AG20443 (cell line): ENCODE measurements at places on chromosomes 1 and 21.
A peak's percentile ranks its signal among the peaks of the same experiment; 100 is the strongest.

DNA sequence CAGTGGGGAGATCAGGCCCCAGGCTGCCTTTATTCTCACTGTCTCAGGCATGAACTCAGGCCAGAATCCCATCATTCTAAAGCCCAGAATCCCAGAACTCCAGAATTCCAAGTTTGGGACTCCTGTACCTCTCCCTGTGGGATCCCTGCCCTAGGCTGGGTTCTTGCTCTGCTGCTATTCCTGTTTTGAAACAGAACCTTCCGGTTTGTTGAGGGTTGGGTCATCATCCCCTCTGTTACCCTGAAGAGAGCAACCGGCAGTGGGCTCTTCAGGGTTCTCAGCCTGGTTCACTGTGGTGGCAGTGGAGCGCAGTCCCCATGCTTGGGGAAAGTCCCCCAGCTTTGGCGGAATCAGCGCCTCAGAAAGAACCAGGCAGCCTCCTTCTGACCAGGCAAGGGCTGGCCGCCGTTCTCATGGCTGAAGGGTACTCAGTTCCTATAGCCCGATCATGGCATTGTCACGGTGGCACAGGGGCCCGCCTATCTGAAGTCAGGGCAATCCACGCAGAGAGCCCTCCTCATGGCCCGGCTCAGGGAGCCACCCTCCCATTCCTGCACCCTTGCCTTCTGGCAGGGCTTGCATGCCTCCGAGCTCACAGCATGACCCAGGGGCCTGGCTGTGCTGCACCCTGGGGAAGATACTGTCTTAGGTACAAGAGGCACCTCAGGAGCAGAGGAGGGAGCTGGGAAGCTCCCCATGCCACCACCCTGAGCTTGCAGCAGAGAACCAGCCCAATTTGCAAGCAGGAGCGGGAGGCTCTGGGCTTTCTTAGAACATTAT is 335.6 kb upstream of the VAMP3 start:
- DNase-seq = no peak

- peak; percentile 41 for DNase-seq
These were observed 23.9 kb downstream of the CITED4 start for GRCh38 chr1:40838045-40838979.

GRCh38 chr1:92992054-92992453 is 30.8 kb upstream of the DIPK1A start:
- DNase-seq = peak; percentile 26

DNA sequence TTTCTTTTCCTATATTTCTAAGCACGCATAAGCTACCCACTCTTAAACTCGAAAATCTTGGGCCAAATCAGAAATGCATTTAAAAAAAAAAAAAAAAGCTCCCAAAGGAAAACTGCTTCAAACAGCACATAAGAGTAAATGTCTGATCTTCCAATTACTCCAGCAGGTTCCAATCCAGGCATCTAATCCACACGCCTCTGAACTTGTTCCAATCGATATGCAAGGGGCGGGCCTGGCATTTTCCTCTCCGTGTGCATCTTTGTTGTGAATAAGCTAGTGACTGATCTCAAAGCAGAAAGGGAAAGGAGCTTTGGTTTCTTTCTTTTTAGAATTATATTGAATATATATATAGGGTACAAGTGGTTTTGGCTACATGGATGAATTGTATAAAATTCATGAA is 365.5 kb downstream of the PRDM2 start:
- DNase-seq = no peak

GRCh38 chr1:233523047-233523446 is 90.9 kb upstream of the KCNK1 start:
- DNase-seq = no peak

DNA sequence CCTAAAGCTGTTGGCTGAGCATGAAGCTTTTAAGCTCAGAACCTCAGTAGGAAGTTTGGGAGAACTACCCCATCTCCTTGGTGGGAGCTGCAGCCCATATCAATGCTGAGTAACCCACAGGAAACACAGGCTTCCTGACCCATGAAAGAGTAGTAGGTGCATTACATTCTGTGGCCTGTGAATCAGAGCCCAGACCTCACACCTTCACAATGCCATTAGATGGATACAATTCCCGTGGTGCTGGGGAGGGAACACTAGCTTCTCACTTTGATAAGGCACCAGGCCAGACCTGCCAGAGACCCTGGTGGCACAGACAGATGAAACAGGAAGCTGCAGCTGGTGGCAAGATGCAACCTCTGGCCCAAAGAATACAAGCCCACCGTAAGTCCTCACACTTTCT is 308.8 kb downstream of the NPHP4 start:
- DNase-seq = no peak

GRCh38 chr1:15835205-15835740 is 12.2 kb upstream of the SPEN start:
- no peak for DNase-seq

GRCh38 chr1:111943846-111944749 is 45.4 kb downstream of the KCND3 start:
- no peak for DNase-seq

DNA sequence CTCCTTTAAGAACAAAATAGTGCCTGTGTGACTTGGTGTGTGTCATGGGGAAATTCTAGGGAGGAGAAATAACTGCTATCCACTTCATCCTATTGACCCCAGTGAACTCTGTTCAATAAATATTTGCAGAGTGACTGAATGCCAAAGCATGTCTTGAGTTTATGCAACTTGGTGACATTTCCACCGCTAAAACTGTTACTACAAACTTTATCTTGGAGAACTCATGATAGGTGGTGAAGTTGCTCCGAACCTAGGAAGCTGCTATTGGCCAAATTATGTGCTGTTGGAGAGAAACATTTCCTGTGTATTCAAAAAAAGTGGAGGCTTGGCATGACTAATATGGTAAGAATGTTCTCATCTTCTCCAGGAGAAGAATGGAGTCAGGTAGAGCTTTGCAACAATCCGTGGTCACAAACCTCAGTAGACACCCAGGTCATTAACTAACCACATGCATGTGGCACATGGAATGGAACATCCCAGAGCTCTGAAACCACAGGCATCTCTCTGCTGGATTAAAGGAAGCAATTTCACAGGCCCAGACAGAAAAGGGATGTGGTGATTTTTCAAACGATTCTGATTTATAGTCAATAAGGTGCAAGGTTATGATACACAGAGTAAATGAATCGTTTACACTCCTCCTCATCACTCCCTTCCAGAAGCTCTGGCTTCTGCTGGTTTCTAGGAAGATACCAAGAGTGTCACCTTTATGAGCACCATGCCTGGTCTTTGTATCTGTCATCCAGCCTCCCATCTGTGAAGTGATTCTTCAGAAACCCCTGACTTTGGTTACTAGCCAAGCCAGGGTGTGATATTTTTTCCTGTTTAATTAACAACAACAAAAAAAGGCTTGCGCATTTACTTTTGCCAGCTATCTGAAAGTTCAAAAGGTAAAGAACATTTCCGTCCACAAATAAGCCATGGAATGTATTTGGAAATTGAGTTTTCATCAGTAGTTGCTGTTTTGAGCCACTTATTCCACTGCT is 361.1 kb downstream of the TGFB2 start:
- peak; percentile 88 for DNase-seq

GRCh38 chr1:16174886-16175598 is 19.2 kb upstream of the EPHA2 start:
- no peak for DNase-seq

- peak; percentile 35 for DNase-seq
These were observed 7.1 kb downstream of the ZBTB21 start for GRCh38 chr21:42003051-42003461.

GRCh38 chr1:229205854-229206253 is 65.1 kb upstream of the RAB4A start:
- no peak for DNase-seq

- no peak for DNase-seq
These were observed 418.8 kb downstream of the PTPRU start for GRCh38 chr1:29655145-29655544.

- no peak for DNase-seq
These were observed 1392.9 kb downstream of the BRINP3 start for GRCh38 chr1:189084811-189085210.

- peak; percentile 24 for DNase-seq
These were observed 7.8 kb downstream of the HHIPL2 start for GRCh38 chr1:222539951-222540597.

DNA sequence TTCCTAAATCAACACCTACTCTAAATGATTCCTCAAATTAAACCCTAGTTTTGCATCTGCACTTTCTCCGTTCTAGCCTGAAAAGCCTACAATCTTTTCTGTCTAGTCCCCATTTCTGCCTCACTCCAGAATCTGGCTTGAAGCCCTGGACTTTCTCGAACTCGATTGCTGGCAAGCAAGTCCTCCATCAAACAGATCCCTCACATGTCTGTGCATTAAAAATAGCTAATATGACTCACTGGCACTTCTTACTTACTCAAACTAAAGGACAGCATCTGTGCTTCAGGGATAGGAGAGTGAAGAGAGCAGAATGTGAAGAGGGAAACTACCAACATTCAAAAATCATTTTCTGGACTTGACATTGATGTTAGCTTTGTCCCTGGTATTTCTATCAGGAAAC is 51.8 kb upstream of the CXADR start:
- peak; percentile 64 for DNase-seq

GRCh38 chr1:58714544-58714943 is 14.7 kb upstream of the MYSM1 start:
- DNase-seq = no peak

DNA sequence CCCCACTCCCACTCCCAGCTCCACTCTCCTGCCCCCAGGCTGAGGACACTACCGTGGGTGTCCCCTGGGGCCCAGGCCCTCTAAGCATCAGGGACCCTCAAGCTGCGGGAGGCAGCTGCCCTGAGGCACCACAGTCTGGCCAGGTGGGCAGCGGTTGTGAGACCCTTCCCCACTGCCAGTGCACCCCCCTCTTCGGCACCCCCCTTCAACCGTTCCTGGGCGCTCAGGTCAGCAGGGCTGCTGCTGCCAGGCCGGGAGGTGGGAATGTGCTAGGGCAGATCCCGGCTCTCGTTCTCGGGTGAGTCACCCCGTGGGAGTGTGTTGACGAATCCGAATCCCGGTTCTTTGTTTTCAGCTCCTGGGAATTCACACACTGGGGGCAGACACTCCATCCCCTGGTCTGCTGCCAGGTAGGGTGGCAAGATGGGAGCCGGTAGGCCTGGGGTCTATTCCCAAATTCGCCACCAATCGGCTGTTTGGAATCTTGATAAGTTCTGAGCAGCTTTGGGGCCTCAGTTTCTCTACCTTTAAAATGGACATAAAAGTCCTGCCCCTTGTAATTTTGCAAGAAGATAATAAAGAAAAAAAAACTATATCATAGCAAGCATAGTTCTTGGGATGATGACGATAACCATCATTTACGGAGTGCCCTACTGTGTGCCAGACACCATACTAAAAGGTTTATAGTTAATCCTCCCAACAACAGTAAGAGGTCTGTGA is 28.5 kb upstream of the CASZ1 start:
- peak; percentile 86 for DNase-seq

- DNase-seq = peak; percentile 37
These were observed 739 bp upstream of the IFI6 start for GRCh38 chr1:27672750-27673112.

DNA sequence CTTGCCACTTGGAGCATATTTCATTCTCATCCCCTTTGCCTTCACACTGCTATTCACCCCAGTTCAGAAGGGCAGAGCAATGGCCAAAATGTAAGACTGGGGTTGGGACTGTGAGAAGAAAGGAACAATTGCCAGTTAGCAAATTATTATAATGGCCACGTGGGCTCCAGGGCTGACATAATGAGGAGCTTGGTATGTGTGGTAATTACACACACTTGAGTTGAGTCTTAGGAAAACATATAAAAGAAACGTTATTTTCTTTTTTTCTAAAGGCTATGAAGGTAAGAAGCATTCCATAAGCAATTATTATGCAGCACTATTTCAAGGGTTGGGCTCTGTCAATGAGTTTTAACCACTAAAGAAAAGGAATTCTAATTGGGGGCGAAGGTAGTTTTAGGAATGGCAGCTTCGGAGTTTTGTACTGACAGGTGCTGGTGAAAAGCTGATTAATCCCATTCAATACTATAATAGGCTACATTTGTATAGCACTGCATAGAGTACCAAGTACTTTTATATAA is 32.5 kb upstream of the BCL10 start:
- no peak for DNase-seq

GRCh38 chr1:64228167-64228957 is 24.9 kb downstream of the UBE2U start:
- peak; percentile 60 for DNase-seq

DNA sequence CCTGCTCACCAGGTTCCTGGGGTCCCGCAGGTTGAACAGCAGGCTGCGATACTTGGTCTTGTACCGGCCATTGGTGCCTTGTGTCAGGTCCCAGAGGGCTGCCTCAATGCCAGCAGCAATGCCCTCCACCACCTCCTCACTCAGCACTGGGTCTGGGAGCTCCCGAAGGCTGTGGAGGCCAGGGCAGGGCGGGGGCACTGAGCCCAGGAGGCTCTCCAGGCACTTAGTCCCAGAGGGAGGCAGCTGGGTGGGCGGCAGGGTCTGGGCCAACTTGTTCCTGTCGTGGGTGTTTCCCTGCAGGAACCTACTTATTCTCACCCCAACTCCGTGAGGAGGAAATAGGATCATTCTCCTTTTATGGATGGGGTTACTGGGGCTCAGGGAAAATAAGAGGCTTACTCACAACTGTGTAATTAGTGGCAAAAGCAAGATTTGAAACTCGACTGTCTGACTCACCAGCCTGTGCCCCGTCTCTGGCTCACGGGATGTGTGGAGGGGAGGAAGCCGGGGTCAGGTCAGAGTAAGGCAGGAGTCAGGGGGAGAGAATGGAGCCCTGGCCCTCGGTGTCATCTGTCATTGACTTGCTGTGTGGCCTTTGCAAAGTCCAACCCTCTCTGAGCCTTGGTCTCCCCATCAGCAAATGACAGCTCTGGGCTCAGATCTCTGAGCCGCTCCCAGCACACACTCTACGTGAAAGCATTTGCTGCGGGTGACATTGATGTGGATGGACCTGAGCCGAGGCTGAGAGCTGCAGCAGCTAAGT is 17.2 kb downstream of the SPOCD1 start:
- peak; percentile 88 for DNase-seq

DNA sequence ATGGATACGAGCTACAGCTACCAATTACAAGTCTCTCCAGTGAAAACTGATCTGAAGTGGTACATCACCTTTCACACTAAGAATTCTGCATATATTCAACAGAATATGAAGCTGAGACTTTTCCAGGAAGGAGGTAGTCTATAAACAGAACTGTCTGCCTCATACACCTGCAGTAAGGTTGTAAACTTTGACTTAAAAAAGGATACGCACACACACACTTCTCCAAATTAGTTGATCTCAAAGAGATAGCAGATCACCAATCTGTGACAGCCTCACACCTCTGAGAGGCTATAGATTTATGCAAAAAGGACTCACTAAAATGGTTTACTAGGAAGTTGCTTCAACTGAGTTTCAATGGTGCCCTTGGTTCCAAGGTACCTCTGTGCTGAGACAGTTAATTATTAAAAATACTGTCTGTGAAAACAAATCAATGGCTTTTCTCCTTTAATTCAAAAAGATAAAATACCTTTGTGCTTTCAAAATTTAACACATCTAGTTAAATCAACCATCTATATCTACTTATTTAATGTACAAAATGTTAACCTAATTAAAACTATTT is 17.9 kb downstream of the ELK4 start:
- DNase-seq = no peak

DNA sequence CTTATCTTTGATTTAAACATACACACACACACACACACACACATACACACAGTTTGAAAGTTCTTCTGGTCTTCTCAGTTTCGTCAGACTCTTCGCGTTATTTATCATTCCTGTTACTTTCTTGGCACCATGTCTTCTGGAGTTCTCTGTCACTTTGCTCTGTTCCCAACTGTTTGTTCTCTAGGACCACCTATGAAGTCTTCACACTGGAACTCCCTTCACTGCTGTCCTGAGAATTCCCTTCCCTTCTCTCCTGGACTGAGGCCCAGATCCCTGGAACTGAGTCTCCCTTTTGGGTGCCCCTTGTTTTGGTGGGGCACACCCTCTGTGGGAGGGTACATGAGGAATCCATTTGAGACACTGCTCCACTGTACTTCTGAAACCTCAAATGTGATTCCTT is 30.5 kb downstream of the ALG14 start:
- peak; percentile 15 for DNase-seq
